NCI-H146 (cell line): ENCODE measurements at places on chromosomes 4 and X.

DNA sequence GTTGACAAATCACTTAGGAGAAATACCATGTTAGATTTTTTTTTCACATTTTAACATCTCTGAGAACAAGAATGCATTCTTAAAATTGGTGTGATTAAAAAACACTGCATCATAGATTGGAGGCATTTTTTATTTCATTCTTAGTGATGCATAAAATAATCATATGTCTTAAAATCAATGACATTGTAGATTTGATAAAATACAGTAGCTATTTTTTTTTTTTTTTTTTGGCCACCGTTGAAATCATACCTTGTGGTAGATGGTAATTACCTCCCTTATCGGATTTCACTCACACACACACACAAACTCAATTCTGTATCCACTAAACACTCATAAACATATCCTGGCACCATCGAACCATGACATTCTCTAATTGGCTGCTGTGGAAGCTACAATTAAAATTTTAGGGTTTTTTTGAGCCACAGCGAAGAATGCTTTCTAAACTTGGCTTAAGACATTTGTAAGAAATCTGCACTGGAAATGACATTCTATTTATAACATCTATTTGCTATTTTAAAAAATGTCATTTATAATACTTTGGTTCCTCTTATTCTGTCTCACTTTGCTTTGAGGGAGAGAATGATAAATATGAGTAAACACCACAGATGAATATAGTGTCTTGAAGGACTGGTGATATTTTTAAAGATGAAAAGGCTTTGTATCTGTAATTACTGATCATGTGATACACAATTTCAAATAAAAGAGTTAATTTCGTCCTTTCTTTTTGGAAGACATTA, 60.1 kb downstream of the CCSER1 start:
- no peak for DNase-seq

DNA sequence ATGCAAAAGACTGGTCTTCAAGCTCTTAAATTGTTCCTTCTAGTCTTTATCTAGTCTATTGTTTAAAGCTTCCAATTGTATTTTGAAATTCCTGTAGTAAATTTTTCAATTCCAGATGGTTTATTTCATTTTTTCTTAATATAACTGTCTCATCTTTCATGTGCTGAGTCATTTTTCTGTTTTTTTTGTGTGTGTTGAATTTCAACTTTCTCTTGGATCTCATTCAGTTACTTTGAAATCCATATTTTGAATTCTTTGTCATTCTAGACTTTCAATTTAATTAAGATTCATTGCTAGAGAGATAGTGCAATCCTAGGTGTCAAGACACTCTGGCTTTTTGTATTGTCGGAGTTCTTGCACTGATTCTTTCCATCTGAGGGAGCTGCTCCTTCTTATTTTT, 128.0 kb upstream of the PRKG2 start:
- DNase-seq = no peak

DNA sequence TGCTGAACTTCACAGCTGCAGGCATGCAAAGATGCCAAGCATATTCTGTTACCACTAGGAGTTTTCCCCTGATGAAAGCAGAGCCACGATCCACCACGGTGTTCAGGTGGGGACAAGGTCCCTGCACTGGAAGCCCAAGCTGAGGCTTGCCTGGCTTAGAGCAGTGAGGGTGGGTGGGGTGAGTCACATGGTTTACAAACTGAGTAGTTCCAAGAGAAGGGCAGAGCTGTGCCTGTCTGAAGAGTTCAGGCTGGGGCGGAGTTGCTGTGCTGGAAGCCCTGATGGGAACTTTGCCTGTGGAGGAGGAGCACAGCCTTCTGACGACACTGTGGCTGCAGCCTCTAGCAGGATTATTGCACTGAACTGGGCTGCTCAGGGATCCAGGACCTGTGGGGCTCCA, 45.5 kb downstream of the FAM9B start:
- DNase-seq = no peak

DNA sequence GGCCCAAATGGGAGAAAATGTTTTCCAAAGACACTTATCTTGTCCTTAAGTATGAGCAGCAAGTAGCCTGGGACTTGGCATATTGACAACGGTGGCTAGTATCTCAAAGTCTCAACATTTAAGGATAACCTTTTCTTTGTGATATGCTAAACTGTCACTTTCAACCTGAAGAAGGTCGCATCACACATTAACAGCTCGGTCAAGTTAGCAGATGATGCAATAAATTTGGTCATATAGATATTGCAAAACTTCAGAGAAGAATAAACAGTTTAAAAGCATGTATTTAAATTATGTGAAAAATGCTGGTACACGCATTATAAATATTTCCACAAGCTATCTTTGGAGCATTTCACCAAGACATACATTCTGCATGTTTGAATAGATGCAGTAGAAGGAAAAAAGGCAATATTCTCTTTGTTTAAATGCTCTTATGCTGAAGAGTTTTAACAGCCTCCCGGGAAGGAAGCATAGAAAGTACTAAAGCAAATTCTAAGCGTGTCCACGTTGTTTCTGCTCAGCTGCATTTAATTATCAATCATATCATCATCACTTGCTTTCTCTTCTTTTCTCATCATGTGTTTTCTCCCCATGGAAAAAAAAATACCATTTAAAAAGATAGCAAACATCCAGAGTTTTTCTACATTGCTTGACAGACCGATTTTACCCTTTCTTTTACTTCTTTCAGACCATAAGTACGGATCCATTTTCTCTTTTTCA, 24.2 kb downstream of the ARHGAP6 start:
- DNase-seq = no peak

DNA sequence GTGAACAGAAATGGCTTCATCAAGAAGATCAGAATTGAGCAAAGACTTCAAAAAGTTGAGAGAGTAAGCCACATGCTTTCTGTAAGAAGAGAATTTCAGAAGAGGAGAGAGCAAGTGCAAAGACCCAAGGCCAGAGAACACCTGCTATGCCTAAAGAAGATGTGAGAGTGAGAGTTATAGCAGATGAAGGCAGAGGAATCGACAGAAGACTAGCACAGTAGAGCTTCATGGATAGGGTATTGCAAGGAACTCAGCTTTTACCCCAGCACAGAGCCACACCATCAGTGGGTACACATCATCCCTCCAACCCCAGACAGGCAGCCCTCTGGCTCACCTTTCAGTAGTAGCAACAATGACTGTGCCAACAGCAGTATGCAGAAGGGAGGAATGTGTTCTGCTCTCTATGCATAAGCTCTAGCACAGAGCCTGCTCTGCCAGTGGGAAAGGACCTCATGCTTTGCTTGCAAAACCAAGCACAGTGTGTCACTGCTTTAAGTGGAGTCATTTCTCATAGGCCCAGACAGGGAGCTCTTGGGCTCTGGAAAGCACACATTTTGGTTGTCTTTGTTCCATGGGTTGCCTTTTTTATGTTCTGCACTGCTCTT, 318.6 kb downstream of the NAF1 start:
- DNase-seq = no peak

DNA sequence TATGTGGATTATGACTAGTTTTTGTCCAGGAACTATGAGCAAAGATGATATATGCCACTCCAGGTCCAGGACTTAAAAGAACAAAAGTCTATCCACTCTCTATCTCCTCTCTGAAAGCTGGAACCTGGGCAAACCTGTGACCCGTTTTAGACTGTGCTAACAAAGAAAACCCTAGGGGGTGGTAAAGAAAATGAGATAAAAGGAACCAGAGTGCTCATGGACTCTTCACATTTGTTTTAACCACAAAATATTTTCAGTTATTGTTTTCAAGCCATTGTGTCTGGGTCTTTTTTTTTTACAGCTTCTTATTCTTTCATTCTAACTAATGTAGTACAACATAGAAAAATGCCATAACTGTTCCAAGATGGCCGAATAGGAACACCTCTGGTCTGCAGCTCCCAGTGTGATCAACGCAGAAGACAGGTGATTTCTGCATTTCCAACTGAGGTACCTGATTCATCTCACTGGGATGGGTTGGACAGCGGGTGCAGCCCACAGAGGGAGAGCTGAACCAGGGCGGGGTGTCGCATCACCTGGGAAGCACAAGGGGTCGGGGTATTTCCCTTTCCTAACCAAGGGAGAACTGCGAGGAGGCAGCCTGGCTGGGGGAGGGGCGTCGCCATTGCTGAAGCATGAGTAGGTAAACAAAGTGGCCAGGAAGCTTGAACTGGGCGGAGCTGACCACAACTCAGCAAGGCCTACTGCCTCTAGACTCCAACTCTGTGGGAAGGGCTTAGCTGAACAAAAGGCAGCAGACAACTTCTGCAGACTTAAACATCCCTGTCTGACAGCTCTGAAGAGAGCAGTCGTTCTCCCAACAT, 45.1 kb downstream of the CHM start:
- peak; percentile 87 for DNase-seq

GRCh38 chr4:122718281-122718680, 14.2 kb upstream of the BBS12 start:
- no peak for DNase-seq

- no peak for DNase-seq
Observed at GRCh38 chr4:86630629-86631028, 36.5 kb downstream of the PTPN13 start.

GRCh38 chr4:48028696-48029095, 12.1 kb downstream of the NIPAL1 start:
- no peak for DNase-seq

DNA sequence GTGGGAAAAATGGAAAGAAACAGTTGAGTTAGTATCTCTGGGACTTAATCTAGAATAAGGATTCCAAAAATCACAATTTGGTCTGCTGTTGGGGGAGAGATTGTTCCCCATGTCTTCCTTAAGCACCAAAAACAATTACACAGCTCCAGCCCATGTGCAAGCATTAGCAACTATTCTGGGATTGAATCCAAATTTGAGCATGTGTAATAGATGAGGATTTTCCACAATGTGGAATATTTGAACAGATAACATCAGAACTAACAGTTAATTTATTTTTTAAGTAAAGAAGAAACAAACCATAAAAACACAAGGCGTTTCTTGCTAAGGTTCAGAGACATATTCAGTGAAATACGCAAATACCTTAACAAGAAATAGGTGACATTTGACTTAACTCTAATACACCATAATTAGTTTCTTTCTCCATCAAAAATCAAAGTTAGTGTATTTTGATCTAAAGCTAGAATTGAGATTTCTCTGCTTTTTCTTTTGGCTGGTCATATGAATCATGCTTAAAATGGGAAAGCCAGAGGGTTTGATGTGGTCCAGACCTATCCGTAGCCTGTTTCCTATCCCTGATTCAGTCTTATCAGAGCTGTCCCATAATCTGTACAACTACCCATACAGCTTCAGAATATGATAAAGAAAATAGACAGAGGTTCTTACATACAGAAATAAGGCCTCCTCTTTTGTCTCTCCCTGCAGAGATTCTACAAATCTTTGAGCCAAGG, 413.4 kb downstream of the PACRGL start:
- DNase-seq = no peak
